ENCODE measurements at places on chromosomes 16 and 17.

- no peak for DNase-seq
These were observed 27.8 kb downstream of the NUP88 start for GRCh38 chr17:5391678-5392077.

DNA sequence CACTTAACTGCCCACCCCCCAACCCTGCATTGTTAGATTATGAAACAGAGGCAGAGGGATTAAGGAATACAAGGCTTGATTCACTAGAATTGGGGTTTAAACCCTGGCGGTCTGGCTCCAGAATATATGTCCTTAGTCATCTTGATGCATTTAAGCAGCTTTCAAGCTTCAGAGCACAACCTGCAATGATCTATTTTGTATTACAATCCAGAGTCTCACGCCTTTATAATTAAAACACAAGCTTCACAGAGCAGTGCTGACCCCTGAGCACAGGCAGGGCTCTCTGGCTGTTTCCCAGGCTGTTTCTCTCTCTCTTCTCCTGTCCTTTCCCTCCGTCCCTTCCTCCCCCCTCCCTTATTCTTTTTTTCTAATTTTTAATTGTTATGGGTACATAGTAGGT is 209.1 kb downstream of the SPECC1 start:
- DNase-seq, result no peak

- DNase-seq, result no peak
These were observed 3.8 kb upstream of the BAHCC1 start for GRCh38 chr17:81391293-81391935.

DNA sequence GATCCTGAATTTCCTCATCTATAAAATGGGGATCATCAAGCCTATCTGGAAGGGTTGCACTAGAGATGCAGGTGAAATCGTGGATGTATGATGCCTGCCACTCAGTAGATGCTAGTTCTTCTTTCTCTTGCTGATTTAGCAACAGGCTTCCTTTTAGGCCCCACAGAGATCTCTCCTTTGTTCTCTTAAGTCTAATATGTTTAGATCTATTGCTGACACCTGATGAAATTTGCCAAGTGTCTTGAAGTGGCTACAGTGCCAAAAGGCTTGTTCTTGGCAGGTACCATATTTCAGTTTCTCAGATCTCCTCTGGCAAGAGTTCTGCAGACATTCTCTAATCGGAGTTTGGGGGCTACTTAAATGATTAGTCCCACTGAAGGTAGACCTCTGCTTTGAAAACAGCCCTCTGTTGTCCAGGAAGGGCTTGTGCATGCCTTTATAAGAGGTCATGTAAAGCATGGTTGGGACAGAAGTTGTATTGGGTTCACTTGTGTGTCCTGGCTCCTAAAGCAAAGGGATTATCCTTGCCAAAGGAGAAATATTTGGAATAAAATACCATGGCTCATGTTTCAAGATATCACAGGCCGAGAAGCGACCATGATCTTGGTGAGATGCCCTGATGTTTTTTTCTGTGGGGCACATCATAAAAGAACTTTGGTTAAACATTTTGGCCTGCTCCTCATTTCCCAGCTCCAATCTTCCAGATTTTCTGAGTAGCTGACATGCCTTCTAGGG is 234.0 kb downstream of the MSI2 start:
- DNase-seq, result no peak

GRCh38 chr17:1186923-1187771 is 7.4 kb upstream of the ABR start:
- DNase-seq, result peak; percentile 74

DNA sequence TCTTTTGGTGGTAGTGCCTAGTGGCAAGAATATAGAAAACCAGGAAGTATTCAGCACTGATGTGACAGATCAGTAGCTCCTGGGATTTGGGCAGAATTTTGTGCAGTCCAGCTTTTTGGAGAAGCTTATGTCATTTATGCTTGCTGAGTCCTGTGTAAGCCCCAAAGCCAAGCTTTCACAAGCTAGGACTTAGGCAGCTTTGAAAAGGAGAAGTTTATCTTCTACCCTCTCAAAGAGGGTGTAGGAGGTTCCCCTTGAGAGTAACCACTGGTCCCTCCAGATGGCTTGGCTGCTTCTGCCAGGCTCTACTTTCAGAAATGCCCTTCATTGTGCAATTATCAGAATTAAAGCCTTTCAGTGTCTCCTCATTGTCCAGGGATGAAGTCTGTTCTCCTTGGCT is 78.8 kb downstream of the CES1 start:
- no peak for DNase-seq

DNA sequence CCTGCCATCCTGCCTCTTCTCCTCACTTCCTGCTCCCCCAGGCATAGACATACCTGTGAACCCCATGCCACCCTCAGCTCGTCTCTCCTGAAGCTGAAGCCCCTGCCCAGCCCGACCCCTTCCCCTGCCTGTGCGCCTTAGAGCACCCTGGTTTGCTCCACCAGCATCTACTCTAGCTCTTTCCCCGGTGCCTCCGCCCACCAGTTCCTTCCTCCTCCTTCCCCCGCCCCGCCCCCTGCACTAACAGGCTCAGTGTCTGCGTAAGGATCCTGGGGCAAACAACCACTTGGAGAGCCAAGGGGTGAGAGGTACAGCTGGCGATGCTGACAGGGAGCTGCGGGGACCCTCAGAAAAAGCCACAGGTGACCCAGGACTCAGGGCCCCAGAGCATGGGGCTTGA is 1.9 kb downstream of the GPR142 start:
- DNase-seq, result peak; percentile 43

- no peak for DNase-seq
These were observed 346.9 kb downstream of the C16orf95 start for GRCh38 chr16:86970279-86970678.

- DNase-seq, result no peak
These were observed 50.1 kb upstream of the MYH10 start for GRCh38 chr17:8680466-8681169.

DNA sequence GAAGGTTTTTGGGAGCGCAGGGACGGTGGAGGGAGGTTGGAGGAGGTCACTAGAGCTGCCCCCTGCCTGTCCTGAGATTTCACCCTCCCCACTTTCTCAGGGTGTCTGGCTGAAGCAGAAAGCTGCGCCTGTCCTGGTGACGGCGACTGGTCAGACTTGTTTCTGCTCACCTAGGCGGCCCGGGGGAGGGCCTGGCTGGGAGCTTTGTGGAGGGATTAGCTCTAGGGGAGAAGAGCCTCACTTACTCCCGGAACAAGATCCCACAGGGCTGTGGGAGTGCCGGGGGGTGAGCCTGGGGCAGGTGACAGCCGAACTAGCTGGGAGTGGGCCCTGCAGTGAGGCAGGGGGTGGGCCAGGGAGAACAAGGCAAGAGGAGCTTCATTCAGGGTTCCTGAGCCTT is 11.5 kb downstream of the NHERF1 start:
- no peak for DNase-seq

GRCh38 chr16:78749745-78750268 is 650.4 kb downstream of the WWOX start:
- DNase-seq, result peak; percentile 17

DNA sequence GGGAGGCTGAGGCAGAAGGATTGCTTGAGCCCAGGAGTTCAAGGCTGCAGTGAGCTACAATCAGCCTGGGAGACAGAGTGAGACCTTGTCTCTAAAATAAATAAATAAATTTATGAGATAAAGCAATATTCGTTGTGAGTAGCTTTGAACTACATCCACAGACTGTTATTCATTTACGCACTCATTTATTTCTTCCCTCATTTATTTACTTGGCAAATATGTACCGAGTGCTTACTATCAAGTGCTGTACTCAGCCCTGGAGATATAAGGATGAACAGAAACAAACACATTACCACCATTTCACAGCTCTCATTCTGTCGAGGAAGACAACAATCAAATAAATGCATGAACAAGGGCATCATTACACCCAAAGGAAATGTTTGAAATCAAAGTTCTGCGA is 24.7 kb upstream of the UMOD start:
- no peak for DNase-seq

DNA sequence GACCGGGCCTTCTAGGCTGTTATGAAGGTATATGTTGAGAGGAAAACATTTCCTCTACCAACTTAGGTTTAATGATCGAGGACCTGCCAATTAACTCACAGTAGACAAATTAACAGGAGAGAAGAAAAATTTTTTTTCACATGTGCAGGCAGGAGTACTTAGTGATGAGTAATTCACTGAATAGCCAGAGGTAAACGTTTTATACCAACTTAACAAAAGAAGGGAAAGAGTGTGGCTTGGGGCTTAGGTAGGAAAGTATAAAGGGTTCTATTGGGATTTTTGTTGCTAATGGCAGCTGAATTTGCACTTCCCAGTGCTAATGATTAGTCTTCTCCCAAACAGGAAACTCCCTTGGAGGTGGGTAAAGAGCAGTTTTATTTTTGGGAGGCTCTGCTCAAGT is 121.6 kb upstream of the HS3ST4 start:
- DNase-seq, result no peak

GRCh38 chr16:66801320-66802105 is at the start of gene TERB1:
TERB1 (minus strand) TSS chr16:66801584; CDS start chr16:66796798, 4,786 bp downstream.
- no peak for DNase-seq

DNA sequence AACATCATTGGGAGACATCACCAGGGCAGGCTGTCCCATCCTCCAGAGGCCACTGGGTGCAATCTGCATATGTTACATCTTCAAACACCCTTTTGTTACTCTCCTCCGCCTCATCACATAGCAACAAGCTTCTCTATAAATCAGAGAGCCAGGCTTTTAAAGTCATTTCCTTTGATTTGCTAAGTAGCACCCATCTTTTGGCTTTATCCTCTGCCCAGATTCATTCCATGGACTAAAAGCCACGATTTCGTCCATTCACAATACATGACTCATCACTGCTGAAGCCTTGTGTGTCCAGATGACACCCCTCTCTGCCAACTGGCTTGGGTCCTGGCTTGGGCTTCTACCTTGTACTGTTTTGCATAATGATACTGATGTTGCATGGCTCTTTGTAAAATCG is 2.0 kb upstream of the KRT38 start:
- DNase-seq, result no peak

- DNase-seq, result no peak
These were observed 3.9 kb downstream of the COIL start for GRCh38 chr17:56956992-56957391.

- DNase-seq, result no peak
These were observed 42.1 kb upstream of the RPH3AL start for GRCh38 chr17:394718-395095.

GRCh38 chr17:39222151-39222550 is 3.6 kb downstream of the STAC2 start:
- no peak for DNase-seq

- DNase-seq, result no peak
These were observed 89.5 kb downstream of the ABCC1 start for GRCh38 chr16:16038950-16039349.

DNA sequence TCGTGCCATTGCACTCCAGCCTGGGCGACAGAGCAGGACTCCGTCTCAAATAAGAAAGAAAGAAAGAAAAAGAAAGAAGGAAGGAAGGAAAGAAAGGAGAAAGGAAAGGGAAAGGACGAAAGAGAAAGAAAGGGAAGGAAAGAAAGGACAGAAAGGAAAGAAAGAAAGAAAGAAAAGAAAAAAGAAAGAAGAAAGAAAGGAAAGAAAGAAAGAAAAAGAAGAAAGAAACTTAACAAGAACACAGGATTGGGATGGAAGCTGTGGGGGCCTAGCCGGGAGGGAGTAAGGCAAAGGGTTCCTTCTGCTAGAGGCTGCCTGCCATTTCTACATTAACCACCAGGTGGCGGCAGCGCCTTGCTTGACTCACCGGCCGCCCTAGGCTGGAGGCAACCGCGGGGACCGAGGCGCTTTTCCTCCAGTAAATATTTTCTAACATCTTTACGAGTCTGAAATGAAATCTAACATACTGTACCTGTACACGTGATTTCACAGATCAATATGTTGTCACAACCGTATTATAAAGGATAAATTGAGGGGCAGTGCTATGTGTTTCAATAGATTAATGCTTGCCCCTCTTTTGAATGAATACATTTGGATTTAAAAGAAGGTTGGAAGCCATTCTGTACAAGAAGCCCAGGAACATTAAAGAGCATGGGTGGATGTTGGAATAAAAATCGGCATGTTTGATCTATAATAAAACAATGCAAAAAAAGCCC is 6.1 kb downstream of the GJD3 start:
- peak; percentile 77 for DNase-seq

DNA sequence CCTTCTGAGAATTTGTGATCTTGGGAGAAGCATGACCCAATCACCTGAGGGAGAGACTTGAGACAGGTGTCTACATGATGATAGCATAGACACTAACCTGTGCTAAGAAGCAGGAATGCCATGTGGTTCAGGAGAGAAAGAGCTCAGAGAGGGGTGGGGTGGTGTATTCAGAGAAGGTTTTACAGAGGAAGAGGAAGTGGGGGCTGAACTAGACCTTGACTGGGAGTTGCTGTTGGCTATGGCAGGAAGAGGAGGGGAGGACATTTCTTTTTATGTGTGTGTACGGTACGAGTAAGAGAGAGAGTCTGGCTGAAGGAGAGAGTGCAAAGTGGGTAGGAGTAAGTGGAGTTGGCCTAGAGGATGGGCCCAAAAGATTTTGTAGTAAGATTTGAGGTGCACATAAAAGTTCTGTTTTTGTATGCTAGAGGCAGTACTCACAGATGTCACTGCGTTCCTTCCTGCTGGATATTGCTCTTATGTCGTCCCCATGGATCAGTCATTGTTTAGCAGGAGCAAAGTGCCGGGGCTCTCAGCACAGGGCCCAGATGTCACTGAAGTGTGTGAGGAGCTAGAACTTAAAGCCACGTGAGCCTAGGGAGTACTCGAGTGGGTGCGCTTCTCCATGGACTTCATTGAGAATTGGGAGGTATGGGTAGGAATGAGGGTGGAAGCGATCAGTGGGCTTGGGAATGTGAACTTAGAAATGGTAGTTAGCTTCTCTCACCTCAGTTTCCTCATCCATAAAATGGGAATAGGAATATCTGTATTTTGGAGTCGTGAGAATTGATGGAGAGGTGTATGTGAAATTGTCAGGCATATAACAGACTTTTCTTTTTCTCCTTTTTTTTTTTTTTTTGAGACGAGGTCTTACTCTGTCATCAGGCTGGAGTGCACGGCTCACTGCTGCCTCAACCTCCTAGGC is 22.1 kb downstream of the SLC7A6 start:
- peak; percentile 45 for DNase-seq

GRCh38 chr17:19664821-19665181 is 16.2 kb downstream of the ALDH3A2 start:
- no peak for DNase-seq

- DNase-seq, result no peak
These were observed 52.5 kb downstream of the NKD1 start for GRCh38 chr16:50600582-50601283.
